Activated CD4-positive, alpha-beta T cell treated with anti-CD3 and anti-CD28 coated beads, Interleukin-2, amount 10 ng/mL, durations not matched to agents 24 days and 14 days (primary cell): ENCODE measurements at places on chromosomes 3 and 15. TPM values are rescaled to one million over a fixed set of nuclear protein-coding genes. Genes with fewer than 3 reads are reported as not detected.

DNA sequence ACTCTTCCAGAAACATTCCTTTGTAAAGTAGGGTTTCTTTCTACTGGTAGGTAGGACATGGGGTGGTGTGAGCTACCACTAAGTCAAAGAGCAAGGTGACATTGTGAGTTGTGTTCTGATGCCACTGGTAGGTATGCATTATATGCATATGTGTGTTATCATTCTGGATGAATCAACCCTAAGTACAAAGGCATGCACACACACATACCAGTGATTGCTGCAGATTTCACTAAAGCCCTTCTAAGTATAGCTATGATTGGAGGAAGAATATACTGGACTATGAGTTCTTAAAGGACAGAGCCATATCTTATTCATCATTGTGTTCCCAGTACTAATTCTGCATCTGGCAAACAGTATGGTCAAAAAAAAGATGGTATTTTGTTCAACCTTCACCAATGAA, 646.0 kb downstream of the AGBL1 start:
- H3K36me3 ChIP-seq: no peaks in the 10 kb centered on the region
- H3K27ac ChIP-seq: no peak overlapping the region
- H3K4me3 ChIP-seq: no peak overlapping the region
- no peak for DNase-seq

The ENTPD3 gene
- not detected in 2 replicates for total RNA-seq

The SLC22A13 gene
- 0.47 and 0.54 TPM in 2 replicates for total RNA-seq

The ONECUT1 gene
- not detected in 2 replicates for total RNA-seq

The IL16 gene
- total RNA-seq: 93.2 and 97.2 TPM in 2 replicates
